ENCODE measurements at places on chromosomes 2 and 18.

DNA sequence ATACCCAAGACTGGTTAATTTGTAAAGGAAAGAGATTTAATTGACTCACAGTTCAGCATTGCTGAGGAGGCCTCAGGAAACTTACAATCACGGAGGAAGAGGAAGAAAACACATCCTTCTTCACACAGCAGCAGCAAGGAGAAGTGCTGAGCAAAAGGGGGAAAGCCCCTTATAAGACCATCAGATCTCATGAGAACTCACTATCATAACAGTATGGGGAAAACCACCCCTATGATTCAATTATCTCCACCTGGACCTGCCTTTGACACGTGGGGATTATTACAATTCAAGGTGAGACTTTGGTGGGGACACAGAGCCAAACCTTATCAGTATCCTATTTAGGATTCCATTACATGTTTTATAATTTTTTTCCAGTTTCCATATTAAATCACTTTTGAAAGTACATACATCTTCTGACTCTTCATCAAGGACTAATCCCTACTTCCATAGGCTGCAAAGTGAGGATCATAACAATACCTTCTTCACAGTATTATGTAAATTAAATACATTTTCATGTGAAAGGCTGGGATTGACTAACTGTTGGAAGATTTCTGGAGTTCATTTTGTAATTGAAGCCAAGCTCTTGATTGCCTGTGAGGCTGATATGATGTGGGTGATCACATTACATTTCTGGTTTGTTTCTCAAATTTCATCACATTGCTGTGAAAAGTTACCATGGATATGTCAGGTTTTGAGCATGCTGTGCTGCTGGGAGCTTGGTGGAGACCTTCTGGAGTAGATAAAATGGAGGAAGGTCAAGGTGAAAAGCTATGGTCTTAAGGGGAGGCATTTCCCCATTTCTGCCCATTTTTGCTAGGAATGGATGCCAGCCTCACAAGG, 31.7 kb upstream of the CERS6 start:
- DNase-seq: no peak
- peaks cover 5% of the 10 kb centered on the region for H3K4me1 ChIP-seq
- H3K4me3 ChIP-seq: no peak overlapping the region
- H3K27me3 ChIP-seq: peaks cover 7% of the 10 kb centered on the region
- no peaks in the 10 kb centered on the region for H3K36me3 ChIP-seq

DNA sequence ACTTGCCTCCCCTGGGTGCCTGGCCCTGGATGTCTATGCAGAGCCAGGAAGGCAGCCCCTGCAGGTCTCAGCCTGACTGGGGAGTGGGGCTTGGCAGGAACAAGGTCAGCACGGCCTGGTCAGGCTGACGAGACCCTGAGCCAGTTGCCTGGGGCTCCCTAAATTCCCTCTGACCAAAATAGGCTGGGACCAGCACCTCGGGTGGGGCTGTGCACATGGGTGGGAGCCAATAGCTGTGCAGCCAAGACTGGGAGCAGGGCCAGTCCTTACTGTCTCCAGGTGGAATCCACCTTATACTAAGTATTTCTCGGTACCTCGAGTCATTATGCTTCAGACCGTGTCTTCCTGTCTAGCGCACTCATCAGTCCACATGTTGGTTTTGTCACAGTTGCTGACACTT, 11.4 kb upstream of the IL1R2 start:
- DNase-seq: no peak
- H3K36me3 ChIP-seq: no peaks in the 10 kb centered on the region
- H3K27ac ChIP-seq: no peak overlapping the region
- H3K4me1 ChIP-seq: peaks cover 5% of the 10 kb centered on the region

GRCh38 chr18:74682141-74682990, 84.7 kb downstream of the ZNF407 start:
- no peak for DNase-seq
- H3K27me3 ChIP-seq: no peaks in the 10 kb centered on the region
- no peak overlapping the region for H3K4me3 ChIP-seq

DNA sequence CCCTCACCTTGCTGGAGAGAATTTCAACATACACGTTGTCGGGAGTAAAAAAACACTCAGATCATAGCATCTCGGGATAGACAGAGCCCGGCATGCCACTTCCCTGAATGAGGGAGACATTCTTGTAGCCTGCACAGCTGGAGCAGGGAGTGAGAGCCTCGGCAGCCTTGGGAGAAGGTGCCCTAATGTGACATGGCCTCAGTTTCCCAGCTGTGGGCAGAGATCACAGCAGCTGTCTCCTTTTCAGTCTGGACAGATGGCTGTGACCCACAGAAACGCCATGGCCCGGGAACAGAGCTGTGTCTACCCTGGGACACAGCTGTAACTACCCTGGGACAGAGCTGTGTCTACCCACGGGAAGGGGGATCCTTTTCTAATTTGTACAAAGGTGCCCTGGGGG, 55.9 kb downstream of the HS1BP3 start:
- no peaks in the 10 kb centered on the region for H3K27me3 ChIP-seq
- no peak for DNase-seq
- H3K36me3 ChIP-seq: no peaks in the 10 kb centered on the region
- H3K4me1 ChIP-seq: peaks cover 33% of the 10 kb centered on the region

- H3K4me1 ChIP-seq: no peaks in the 10 kb centered on the region
- H3K27ac ChIP-seq: no peak overlapping the region
- H3K36me3 ChIP-seq: no peaks in the 10 kb centered on the region
- DNase-seq: no peak
- H3K4me3 ChIP-seq: no peak overlapping the region
- H3K27me3 ChIP-seq: no peaks in the 10 kb centered on the region
Observed at GRCh38 chr2:166230024-166230723, 102.4 kb upstream of the SCN1A start.

- no peaks in the 10 kb centered on the region for H3K36me3 ChIP-seq
- no peak for DNase-seq
- H3K27me3 ChIP-seq: peaks cover 11% of the 10 kb centered on the region
- no peaks in the 10 kb centered on the region for H3K4me1 ChIP-seq
Observed at GRCh38 chr2:30860003-30860725, 52.9 kb upstream of the CAPN13 start.

GRCh38 chr18:53771664-53772063, 452.8 kb downstream of the MBD2 start:
- H3K4me3 ChIP-seq: no peak overlapping the region
- H3K27me3 ChIP-seq: no peaks in the 10 kb centered on the region
- H3K36me3 ChIP-seq: no peaks in the 10 kb centered on the region
- H3K4me1 ChIP-seq: no peaks in the 10 kb centered on the region

Data from activated CD8-positive, alpha-beta memory T cell treated with anti-CD3 and anti-CD28 coated beads, Interleukin-2, amount 10 ng/mL, durations not matched to agents 7 days and 5 days (primary cell).